Activated T-cell treated with anti-CD3 and anti-CD28 coated beads, Interleukin-2, amount 50 U/mL, for 72 hours (primary cell): ENCODE measurements at places on chromosomes 1 and 21.
A peak's percentile ranks its signal among the peaks of the same experiment; 100 is the strongest.

DNA sequence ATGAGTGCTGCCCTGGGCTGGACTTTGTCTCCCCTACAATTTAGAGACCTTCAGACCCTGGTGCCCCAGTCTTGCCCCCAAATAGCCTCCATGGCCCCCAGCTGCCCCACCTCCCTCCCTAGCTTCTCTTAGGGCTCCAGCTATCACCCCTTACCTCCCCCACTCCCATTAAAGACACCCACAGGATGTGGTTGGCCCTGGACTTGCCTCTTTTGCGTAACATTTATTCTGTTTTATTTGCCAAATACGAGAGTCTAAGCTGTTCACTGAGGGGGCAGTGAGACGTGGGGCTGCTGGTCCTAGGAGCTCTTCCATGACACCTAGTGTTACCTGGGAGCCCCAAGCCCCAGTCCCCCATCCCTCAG lies 4.5 kb downstream of the ZC3H12A start:
- peak; percentile 46 for DNase-seq

GRCh38 chr1:6497215-6497866 lies 5.9 kb upstream of the PLEKHG5 start:
- DNase-seq: peak; percentile 48

- no peak for DNase-seq
Observed at GRCh38 chr1:41367288-41367642, 6.0 kb downstream of the FOXO6 start.

GRCh38 chr1:44635439-44635838 lies 38.8 kb downstream of the TMEM53 start:
- DNase-seq: no peak

- DNase-seq: no peak
Observed at GRCh38 chr1:32494196-32494595, 29.3 kb downstream of the ZBTB8B start.

- DNase-seq: no peak
Observed at GRCh38 chr1:7249516-7249915, 464.3 kb downstream of the CAMTA1 start.

DNA sequence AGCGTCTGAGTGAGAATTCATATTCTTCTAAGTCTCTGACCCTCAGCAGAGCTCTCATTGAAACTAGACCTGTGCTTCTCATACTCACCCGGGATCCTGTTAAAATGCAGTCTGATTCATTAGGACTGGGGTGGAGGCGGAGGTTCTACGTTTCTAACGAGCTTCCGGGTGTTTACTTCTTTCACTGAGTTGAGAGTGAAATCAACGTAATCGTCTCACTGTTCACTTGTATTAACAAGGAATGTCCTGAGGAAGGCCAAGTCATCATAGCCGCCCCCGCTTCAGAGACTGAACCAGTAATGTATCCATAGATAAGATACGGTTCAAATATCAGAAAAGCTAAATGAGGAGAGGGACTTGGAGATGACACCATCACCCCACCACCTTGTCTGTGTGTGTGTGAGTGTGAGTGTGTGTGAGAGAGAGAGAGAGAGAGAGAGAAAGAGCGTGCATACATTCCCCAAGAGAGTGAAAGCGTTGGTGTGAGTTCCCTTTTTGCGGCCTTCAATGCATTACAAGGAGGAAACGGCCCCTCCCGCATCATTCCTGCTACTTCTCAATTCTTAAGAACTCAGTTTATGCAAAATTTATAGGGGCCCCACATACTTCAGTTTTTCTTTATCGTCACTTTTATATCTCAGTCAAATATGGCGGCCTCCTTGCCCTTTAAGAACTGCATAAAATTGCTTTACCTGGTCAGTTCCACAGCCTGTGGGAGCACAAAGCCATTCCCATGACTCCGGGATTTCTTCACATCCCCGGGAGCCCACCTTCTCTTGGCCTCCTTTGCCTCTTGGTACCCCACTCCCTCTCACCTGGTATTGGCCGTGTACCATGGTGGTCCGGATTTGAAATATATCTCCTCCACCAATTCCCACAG lies 19.8 kb downstream of the KMO start:
- DNase-seq: peak; percentile 44

- DNase-seq: no peak
Observed at GRCh38 chr1:13751458-13751871, 51.5 kb downstream of the PRDM2 start.

GRCh38 chr1:246246430-246246829 lies 260.6 kb downstream of the SMYD3 start:
- no peak for DNase-seq

GRCh38 chr1:174874331-174875053 lies 125.3 kb upstream of the CACYBP start:
- DNase-seq: no peak

GRCh38 chr1:96072021-96072420 lies 649.6 kb upstream of the PTBP2 start:
- no peak for DNase-seq

DNA sequence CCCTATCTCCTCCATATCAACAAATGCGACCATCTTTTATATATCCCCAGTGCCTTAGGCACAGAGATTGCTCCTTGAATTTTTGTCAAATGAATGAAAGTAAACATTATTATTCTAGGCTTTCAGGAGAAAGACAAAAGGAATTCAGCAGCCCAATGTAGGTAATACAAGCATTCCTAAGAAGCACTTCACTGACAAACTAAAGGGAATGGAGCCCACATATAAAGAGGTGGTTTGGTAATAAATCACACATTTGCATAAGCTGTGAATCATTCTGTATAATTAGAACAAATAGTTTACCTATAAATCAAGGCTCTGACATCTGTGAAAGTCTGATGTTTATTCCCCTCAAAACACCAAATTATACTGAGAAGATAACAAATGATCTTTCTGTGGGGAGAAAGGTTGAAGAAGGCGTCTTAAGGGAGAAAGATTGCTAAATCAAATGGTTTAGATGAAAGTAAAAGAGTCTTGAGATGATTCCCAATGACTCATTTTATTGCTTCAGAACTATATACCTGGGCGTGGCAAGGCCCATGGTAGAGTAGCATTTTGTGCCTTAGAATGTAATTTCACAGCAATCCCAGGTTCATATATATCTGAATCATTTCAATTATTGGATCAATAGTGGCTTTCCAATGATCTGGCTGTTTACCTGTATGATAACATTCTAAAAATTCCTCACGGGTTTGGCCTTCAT lies 558.1 kb downstream of the AGBL4 start:
- DNase-seq: no peak

- DNase-seq: no peak
Observed at GRCh38 chr1:8412183-8412831, 94.4 kb downstream of the SLC45A1 start.

GRCh38 chr1:32356478-32356877 lies 5.8 kb downstream of the FAM229A start:
- DNase-seq: no peak

GRCh38 chr21:37670883-37671282 lies 245.4 kb downstream of the KCNJ6 start:
- no peak for DNase-seq

DNA sequence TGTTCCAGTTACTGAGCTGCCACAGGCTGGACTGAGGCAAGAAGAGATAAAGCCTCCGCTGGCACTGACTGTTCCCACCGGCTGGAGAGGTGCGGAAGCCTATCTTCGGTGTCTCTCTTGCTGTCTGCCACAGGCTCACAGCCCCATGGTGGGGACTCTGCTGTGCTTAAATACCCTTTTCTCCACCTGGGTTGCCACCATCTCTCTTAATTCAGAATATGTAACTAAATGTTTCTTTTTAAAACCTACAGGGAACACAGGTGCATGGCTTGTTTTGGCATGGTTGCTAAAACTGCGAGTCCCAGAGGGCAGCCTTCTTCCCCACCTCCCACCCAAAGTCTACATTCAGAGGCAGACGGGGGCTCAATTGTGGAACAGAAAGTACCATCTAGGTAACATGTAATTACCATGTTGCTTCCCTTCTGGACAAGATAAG lies 8.1 kb upstream of the LBR start:
- no peak for DNase-seq

DNA sequence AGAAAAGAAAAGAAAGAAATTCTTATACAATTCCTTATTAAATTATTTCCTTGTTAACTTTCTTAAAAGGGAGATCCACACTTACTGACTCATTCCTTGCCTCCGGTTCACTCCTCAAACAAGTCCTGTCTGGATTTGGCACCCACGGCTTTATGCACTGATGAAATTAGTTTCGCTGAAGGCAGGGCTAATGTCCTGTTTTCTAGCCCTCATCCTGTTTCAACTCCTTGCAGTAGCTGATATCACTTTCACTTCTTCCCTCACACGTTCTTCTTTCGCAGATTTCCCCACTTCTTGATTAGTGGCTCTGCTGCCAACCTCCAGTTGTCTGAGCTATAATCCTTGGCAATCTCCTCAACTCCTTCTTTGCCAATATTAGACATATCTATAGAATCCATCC lies 215.2 kb downstream of the URB2 start:
- DNase-seq: no peak

GRCh38 chr1:7326366-7326765 lies 444.7 kb upstream of the VAMP3 start:
- DNase-seq: no peak

- DNase-seq: no peak
Observed at GRCh38 chr1:112002514-112002913, 13.0 kb upstream of the KCND3 start.

DNA sequence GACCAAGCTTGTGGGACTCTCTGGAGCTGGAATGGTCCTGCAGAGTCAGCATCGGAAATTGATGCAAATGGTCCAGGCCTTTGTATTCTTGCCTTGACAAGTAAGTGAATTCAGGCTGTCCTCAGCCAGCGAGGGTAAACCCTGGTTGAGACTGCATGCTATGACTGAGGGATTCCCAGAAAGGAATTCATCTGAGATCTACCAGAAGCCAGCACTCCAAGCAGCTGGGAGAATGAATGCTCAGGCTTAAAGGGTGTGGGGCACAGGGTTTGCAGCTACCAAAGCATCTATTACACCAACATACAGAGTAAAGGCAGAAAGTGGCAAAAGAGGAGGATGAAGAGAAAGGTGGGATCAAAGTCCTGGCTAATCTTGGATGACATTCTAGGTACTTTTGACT lies 257.0 kb upstream of the LYPLAL1 start:
- no peak for DNase-seq

GRCh38 chr1:206455289-206455665 lies 15.0 kb upstream of the IKBKE start:
- no peak for DNase-seq

GRCh38 chr1:116986421-116987255 lies 14.9 kb upstream of the CD101 start:
- DNase-seq: peak; percentile 32

DNA sequence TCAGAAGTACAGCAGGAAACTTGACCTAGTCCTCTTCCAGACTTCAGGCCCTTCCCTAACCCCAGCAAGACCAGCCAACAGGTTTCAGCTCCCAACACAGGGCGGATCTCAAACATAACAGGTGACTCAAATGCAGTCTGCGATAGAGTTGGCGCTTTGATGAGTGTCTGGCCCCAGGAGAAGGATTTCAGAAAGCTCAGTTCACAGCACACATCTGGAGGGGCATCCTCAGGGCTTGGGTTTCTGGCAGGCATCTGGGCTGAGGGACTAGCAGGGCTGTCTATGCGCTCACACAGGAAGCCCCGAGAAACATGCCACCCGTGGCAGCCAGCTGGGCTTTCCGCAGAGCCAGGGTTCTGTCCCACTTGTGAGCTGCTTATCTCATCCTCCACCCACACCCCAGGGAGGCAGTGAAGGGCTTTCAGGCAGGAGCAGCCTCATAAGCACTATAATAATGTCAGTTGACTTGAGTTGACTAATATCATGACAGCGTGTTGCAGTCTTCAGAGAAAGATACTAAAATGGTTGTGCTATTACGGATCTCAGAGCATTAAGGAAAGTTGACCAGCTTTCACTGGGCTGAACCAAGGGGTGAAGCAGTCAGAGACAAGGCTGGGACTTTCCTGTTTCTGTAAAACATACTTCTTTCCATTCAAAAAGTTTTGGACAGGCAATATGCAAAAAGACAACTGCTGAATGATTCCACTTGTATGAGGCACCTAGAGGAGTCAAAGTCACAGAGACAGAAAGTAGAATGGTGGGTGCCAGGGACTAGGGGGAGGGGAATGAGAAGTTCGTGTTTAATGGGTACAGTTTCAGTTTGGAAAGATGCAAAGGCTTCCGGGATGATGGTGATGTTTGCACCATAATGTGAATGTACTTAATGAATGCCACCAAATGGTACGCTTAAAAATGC lies 233.0 kb upstream of the IRF2BP2 start:
- peak; percentile 93 for DNase-seq

GRCh38 chr1:92980732-92981647 lies 19.7 kb upstream of the DIPK1A start:
- DNase-seq: peak; percentile 65

GRCh38 chr21:26798856-26799751 lies 46.1 kb downstream of the ADAMTS1 start:
- no peak for DNase-seq

- no peak for DNase-seq
Observed at GRCh38 chr1:58804853-58805565, 21.2 kb upstream of the JUN start.

GRCh38 chr1:33349081-33349759 lies 28.3 kb upstream of the A3GALT2 start:
- peak; percentile 60 for DNase-seq

DNA sequence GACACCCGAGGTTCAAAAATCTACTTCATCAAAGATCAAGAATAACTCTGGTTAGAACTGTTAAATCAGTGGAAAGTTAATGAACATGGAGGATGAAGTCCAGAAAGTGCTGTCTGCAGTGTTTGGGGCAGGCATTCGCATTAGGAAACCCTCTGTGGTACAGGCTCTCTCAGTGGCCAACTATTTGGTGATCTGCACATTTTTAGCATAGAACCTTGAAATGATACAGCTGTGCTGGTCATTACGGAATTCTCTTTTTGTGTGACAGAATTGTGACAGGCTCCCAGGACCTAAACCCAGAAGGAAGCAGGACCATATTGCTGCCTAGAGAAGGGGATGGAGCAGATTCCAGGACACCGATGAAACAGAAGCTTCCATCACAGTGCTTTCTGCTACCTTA lies 89.0 kb downstream of the SLC45A1 start:
- no peak for DNase-seq

- no peak for DNase-seq
Observed at GRCh38 chr21:35244514-35244913, 195.4 kb upstream of the RUNX1 start.

DNA sequence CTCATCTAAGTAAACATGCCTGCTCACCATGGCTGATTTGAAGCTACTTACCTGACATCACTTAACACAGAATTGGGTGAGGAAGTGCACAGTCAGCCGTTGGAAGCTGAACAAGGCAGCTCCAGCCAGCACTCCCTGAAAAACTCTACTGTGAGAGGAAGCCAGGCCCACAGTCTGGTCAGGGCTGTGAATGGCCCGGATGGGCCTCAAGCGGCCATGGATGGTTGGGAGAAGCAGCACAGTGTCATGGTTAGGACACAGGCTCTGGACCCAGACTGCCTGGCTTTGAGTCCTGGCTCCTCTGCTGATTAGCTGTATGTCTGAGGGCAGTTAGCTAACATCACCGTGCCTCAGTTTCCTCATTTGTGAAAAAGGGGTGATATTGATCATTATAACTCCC lies 267.8 kb downstream of the GRIK3 start:
- DNase-seq: no peak

GRCh38 chr1:46960250-46960649 lies 19.0 kb upstream of the CYP4A11 start:
- DNase-seq: no peak

GRCh38 chr1:172393354-172393753 lies 27.1 kb upstream of the C1orf105 start:
- DNase-seq: no peak

GRCh38 chr1:21941370-21941769 lies 4.3 kb upstream of the HSPG2 start:
- DNase-seq: no peak
